ENCODE measurements at places on chromosomes 11 and 22.

DNA sequence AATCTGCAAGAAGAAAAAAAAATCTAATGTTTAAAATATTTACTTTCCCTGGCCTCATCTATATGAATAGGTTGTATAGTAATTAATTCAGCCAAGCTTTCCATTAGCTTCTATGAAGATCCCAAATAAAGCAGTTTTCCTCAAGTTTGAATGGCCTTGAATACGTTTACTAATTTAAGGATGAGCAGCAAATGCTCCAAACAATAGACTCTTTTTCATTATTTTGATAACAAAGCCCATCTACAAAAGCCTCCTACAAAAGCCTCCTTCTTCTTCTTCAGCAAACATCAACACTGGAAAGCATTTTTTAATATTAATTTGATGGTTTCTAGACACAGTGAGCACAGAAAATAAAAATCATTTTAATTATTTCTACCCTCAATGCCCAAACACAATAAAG lies 1130.3 kb upstream of the CNTN5 start:
- no peak for DNase-seq

DNA sequence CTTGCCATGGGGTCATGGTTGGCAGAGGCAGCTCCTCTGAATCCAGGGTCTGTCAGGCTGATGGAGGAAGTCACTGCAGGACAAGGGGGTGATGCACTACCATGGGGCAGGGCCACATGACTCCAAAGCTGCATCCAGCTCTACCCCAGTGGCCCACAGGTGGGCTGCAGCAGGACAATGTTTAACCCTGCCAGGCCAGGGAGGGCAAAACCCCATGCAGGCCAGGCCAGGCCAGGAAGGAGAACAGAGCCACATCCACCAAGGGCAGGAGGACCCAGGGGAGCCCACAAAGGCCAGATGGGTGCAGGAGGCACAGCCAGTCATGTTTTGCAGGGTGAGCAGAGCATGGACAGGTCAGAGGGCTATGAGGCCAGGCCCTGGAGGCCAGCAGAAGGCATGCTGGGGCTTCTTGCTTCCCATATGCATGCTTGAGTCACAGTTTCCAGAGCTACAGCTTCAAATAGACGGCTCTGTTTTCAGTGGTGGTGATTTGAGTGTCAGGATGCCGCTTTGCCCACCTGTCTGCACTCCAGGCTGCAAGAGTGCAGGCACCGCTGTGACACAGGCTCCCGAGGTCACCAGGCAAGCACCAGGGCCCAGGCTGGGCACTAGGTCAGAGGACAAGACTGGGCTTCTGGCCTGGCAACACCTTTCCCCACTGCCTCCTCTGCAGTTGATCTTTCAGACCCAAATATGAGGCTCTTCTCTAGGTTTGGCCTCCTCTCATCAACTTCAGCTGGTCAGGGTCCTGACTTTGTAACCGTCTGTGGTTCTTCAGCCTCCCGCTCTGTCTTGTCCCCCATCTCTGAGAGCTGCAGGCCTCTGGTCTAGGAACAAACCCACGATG lies 22.9 kb downstream of the RSPH14 start:
- DNase-seq, result no peak

- no peak for DNase-seq
These were observed 44.5 kb downstream of the GALNT18 start for GRCh38 chr11:11577251-11577855.

GRCh38 chr11:8032122-8032521 lies 45.0 kb downstream of the EIF3F start:
- DNase-seq, result no peak

GRCh38 chr22:43542681-43543521 lies 131.1 kb downstream of the MPPED1 start:
- no peak for DNase-seq

- no peak for DNase-seq
These were observed 505 bp downstream of the FAM227A start for GRCh38 chr22:38655519-38656255.

DNA sequence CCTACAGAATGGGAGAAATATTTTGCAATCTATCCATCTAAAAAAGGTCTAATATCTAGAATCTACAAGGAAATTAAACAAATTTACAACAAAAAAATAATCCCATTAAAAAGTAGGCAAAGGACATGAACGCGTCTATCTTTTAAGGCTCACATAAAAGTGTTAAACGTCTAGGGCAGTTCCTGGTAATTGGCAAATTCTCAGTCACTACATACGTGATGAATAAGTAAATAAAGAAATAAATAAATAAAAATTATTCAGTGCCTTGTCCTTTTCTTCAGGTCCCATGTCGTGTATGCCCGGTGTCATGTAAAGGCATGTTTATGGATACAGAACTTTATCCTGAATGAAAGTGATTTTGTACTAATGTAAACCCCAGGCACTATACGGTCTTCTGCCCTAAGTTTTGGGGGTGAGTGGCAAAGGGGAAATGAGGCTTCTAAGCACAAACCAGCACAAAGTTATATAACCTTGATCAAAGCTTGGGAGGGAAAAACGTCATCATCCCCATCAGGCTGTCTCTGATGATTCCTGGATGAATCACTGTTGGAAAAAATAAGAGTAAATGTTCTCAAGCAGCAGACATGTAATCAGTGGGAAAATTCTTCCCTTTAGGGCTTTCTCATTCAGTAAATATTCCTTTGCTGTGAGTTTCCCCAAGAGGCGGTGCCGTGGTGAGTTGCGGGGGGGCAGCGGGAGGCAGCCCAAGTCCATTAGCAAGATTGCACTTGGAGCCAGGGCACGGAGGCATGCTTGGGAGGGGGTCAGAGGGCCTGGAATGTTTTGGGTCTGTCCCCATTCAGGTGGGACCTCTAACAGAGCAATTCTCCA lies 30.4 kb upstream of the MICAL2 start:
- no peak for DNase-seq

- no peak for DNase-seq
These were observed 655.5 kb downstream of the KCNA4 start for GRCh38 chr11:29361369-29361768.

- DNase-seq, result no peak
These were observed 76.0 kb upstream of the MTMR2 start for GRCh38 chr11:95999711-96000406.

- DNase-seq, result no peak
These were observed 59.4 kb downstream of the PKNOX2 start for GRCh38 chr11:125223901-125224361.

DNA sequence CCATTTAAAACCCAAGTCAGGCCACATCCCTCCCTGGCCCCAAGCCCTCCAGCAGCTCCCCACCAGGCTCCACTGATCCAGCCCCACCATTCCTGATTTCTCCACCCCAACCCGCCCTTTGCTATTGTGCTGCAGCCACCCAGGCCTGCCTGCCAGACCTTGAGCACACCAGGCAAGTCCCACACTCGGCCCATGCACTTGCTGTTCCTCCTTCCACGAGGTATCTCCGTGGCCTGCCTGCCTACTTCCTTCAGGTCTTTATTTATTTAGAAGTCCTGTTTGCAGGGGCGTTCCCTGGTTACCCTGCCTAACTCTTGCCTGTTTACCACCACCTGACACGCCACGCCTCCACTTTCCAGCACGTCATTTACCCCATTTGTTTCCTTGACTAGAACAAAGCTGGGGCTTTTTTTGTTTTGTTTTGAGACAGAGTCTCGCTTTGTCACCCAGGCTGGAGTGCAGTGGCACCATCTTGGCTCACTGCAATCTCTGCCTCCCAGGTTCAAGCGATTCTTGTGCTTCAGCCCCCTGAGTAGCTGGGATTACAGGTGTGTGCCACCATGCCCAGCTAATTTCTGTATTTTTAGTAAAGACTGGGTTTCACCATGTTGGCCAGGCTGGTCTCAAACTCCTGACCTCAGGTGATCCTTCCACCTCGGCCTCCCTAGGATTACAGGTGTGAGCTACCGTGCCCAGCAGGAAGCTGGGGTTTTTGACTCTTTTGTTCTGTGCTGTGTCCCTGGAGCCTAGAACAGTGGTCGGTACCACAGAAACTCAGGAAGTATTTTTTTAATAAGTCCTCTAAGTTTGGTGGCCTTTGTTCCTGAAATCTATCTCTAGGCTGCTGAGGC lies 6.7 kb downstream of the CENPM start:
- peak; percentile 91 for DNase-seq

GRCh38 chr11:71206186-71206585 lies 46.2 kb downstream of the SHANK2 start:
- no peak for DNase-seq

GRCh38 chr11:60946601-60947264 lies 5.2 kb downstream of the SLC15A3 start:
- no peak for DNase-seq

DNA sequence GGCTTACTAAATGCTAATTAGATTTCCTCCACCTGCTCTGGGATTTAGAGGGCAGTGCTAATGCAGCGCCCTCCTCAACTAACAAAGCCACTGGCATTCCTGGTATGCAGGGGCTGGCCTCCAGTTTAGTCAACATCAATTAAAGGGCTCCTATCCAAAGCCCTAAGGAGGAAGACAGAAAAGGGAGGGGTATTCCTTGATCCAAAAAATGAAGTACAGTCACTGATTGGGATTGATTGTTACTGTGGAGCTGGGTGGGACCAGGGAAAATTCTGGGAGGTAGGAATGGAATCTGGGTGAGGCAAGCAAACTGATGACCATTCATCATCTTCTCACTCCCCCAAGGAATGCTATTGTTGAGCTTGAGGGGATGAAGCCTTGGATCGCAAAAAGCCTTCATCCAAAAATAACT lies 52.2 kb downstream of the GAB2 start:
- no peak for DNase-seq

DNA sequence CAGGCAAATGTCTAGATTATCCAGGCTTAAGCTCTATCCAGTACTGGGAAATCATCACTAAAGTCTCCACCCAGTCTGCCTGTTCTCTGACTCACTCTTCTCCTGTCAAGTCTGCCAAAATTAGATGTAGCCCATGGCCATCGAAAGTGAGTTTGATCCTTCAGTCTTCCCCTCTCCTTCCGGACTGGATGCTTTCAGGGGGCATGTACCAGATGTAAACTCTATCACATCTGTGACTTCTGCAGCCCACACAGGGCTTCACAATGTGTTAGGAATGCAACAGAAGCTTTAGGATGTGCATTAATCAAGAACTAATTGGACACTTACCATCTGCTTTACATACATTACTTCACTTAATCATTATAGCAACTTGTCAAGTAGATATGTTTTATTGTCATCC lies 12.3 kb downstream of the ME3 start:
- DNase-seq, result no peak

DNA sequence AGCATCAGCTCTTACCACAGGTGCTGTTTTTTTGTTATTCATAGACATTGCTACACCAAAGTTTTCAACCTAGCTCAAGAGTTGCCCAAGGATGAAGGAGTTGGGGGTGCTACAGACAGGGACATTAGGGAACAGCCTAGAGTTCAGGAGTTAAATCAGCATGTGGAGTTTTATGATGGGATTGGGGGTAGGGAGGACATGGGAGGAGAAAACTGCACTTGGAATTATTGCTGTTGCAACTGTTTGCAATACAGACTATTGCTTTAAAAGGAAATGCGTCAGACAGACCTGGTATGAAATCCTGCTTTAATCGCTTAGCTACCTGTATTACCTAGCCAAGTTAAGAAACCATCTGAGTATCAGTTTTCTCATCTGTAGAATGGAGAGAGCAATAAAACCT lies 6.3 kb downstream of the TMA7B start:
- DNase-seq, result no peak

Data from CD4-positive, alpha-beta T cell treated with Interleukin-17A for 4 hours (primary cell).